ENCODE measurements at places on chromosomes 3 and 15.

DNA sequence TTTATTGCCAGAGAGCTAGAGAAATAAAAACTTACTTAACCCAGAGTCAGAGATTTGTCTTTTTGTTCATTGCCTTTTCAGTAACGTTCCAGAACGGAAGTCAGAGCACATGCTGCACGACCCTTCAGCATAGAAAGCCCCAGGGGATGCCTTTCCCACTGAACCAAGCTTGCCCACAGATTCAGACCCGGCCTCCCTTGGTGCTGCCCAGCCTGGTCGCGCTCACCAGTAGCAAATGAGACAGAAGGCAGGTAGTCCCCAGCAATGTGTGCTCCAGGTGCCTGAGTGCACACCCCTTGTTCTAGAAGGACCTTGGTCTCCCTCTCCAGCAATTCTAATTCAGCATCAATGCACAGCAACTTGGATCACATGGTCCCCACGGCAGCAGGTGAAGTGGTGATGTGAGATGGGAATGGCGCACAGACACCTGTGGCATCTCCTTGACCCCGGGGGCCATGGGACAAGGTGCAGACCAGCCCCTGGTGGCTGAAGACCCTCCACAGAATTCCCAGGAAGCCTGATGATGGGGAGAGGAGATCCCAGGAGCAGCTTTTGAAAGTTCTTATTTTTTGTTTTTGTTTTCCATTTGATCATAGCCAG lies 91.8 kb upstream of the IQSEC1 start:
- no peak overlapping the region for H3K4me3 ChIP-seq
- peaks cover 9% of the 10 kb centered on the region for H3K27me3 ChIP-seq
- DNase-seq, result no peak
- no peaks in the 10 kb centered on the region for H3K36me3 ChIP-seq
- no peaks in the 10 kb centered on the region for H3K4me1 ChIP-seq

- no peaks in the 10 kb centered on the region for H3K36me3 ChIP-seq
- DNase-seq, result peak; percentile 15
- no peak overlapping the region for H3K4me3 ChIP-seq
- no peak overlapping the region for H3K27ac ChIP-seq
Observed at GRCh38 chr3:10780243-10780642, 35.8 kb upstream of the SLC6A11 start.

DNA sequence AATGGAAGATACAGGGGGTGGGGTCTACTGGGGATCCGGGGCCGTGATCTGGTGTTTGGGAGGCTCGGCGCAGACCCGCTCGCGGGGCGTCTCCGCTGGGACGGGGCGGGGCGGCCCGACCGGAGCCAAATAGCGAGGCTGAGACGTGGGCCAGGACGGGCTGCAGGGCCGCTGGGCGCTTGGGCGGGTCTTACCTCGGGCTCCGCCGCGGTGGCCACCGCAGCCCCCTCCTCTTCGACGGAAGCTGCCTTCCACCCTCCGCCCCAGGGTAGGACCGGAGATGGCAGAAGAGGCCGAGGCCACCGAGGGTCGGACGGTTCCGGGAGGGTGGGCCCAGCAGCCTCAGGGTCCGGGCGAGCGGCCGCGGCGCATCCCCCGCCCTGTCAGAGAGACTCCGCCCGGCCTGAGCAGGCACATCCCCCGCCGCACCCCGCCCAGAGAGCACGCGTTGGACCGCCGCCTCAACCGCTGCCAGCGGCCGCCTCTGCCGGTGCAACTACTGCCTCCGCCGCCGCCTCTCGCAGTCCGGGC lies 399 bp downstream of the MYO9A start:
- H3K4me3 ChIP-seq, result peak overlapping the region; percentile 95
- H3K27me3 ChIP-seq, result peaks cover 4% of the 10 kb centered on the region
- H3K27ac ChIP-seq, result peak overlapping the region; percentile 98
- H3K4me1 ChIP-seq, result peaks cover 28% of the 10 kb centered on the region

- H3K27ac ChIP-seq, result peak overlapping the region; percentile 14
- DNase-seq, result no peak
- no peaks in the 10 kb centered on the region for H3K27me3 ChIP-seq
- H3K36me3 ChIP-seq, result no peaks in the 10 kb centered on the region
- no peak overlapping the region for H3K4me3 ChIP-seq
- H3K4me1 ChIP-seq, result peaks cover 39% of the 10 kb centered on the region
Observed at GRCh38 chr15:58522865-58523264, 91.1 kb downstream of the LIPC start.

DNA sequence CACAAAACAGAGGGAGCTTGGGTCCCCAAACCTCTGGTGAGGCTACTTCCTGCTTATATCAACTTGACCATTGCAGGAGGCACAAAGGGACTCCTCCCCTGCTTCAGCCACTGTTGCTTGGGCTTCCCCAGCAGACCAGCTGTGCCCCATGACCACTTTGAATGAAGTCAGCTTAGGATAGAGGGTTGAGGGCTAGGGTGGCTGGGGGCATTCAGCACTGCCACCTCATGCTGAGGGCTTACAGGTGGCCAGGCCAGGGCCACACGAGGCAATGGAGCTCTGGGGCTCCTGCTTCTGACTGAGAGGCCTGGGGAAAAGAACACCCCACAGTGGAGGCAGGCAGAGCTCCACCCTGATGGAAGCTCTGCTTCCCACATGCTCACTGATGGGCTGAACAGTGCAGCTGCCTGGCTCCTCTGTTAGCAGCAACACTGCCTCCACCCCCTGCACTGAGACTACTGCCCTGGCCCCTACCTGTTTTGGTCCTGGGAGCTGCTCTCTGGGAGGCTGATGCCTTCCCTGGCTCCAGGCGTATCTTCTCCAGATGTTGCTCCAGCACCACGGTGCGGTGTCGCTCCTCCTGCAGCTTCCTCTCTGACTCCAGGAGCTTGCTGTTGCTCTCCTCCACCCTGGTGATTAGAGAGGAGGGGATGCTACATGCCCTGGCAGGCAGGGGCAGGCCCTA lies 10.2 kb upstream of the HHATL start:
- no peaks in the 10 kb centered on the region for H3K36me3 ChIP-seq
- H3K27me3 ChIP-seq, result peaks cover 12% of the 10 kb centered on the region
- H3K4me3 ChIP-seq, result no peak overlapping the region
- DNase-seq, result no peak
- no peaks in the 10 kb centered on the region for H3K4me1 ChIP-seq
- H3K27ac ChIP-seq, result no peak overlapping the region

DNA sequence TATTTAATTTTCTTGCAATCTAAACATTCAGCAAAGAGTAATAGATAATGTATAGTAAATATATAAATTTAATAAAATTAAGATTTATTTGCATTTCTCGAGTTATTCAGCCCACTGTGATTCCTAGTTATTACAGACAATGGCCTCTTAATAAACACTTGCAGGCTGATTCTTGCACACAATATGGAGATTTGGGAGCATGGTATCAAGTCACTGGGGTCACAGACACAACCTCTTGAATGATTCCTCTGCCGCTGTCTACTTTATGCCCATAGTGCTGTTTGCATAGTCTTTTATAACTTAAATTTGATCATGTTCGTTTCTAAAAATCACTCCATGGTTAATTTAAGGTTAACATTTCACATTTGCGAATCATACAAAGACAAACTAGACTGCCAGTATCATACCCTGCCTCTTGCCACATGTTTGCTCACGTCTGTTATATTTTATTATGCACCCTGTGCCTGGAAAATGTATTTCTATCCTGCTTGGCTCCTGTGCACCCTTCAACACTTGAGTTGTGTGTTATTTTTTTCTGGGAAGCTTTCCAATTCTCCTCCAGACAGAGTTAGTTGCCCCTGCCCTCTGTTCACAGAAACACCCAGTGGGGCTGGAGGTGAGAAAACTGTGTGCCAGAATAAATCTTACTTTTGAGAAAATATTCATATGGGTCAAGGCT lies 206.3 kb upstream of the ROBO1 start:
- no peak overlapping the region for H3K27ac ChIP-seq
- no peak for DNase-seq
